ENCODE measurements at places on chromosomes 13 and 19.

- DNase-seq, result no peak
These were observed 80.3 kb downstream of the UFM1 start for GRCh38 chr13:38429916-38430315.

GRCh38 chr19:40005691-40006272 lies 8.9 kb downstream of the ZNF546 start:
- no peak for DNase-seq

- no peak for DNase-seq
These were observed 10.2 kb downstream of the ACTMAP start for GRCh38 chr19:40739871-40740703.

DNA sequence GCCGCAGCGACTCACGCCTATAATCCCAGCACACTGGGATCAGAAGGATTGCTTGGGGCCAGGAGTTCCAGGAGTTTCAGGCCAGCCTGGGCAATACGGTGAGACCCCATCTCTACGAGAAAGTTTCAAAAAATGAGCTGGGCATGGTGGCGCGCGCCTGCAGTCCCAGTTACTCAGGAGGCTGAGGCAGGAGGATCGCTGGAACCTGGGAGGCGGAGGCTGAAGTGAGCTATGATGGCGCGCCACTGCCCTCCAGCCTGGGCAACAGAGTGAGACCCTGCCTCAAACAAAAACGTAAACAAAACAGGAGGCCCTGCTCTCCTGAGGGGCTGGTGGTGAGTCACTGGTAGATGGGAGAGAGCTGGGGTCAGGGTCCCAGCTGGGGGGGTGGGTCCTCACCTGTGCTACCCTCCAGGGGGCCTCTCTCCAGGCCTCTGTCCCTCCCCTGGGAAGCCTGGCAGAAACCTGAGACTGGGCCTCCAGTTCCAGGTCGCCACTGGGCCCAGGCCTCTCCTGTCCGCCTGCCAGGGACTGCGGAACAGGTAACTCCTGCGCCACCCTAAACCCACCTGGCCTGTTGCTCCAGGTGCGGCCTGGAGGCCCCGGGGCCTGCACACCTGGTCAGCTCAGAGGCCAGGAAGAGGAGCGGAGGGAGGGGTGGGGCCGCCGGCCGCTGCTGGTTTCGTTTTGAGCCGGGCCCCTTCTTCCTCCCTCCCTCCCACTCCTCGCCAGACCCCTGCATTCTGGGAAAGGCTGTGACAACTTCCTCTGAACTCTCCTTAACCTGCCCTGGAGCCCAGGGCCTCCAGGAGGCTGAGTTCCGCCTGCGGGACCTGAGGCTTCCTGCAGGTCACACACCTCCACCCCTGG lies 17.2 kb upstream of the ZBTB7A start:
- no peak for DNase-seq

- DNase-seq, result no peak
These were observed 2.9 kb downstream of the RXFP2 start for GRCh38 chr13:31742097-31742734.

DNA sequence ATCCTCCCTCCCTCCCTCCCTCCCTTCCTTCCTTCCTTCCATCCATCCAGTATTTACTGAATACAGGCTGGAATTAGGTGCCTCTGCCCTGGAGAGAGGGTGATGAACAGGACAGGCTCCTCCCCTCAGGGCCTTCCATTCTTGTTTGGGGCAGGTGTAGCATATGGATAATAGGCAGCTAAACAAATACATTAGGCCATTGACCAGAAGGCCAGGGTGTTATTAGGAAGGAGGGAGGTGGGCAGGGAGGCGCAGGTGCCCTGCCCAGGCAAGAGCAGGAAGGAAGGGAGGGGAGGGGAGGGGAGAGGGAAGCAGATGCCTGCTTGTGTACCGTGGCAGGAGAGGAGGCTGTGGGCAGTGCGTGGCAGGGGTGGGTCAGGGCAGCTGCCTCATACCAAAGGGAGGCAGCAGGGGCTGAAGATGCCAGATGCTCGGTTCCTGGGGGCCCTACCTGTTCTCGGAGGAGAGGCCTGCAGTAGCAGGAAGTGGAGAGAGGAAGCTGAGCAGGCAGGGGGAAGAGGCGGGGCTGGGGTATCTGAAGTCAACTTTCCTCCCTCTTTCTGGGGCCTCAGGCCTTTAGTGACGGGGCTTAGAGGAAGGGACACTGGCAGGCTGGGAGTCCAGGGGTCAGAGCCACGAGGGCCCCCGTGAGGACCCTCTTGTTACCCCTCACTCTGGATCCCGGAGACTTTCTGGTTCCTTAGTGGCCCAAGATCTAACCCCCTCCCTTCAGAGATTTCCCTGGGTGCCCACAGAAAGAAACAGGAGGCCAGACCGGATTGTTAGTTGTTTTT lies at the start of gene RINL:
RINL (minus strand) TSS at position 495 of the 794 bp plus-strand sequence. CDS start 1,533 bp downstream, outside the sequence.
- no peak for DNase-seq

DNA sequence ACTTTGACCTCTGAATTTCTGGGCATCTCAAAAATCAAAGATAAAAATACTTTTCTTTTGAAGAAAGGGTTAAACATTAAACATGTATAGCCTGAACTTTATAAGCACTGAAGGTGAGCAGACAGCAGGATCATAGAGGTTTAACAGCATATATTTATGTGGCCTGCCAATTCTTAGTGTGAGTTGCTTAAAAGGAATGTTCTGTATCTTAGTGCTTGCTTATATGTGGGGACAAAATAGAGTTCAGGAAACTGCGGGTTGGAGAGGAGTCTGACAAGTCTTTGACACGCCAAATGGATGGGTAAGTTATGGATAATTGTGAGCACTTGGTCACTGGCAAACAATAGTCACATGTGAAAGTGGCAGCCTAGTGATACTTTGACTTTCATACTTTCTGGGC lies 1419.4 kb upstream of the SPRY2 start:
- no peak for DNase-seq

DNA sequence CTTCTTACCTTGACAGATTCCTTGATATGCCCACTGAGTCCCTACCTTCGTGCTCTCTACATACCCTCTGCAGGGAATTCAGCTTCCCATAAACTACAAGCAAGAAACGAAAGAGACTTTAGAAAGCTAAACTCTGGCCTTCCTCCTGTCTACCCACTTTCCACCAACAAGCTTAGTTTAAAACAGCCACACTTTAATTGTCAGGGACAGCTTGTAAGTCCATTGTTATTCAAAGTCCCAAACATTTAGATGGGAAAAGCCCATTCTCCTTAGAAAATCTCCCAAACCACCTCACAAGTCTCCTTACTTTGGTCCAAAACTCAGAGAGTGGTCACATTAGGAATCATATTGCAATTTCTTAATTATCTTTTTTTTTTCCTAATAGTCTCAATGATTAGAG lies 2695.8 kb downstream of the PCDH9 start:
- DNase-seq, result no peak

DNA sequence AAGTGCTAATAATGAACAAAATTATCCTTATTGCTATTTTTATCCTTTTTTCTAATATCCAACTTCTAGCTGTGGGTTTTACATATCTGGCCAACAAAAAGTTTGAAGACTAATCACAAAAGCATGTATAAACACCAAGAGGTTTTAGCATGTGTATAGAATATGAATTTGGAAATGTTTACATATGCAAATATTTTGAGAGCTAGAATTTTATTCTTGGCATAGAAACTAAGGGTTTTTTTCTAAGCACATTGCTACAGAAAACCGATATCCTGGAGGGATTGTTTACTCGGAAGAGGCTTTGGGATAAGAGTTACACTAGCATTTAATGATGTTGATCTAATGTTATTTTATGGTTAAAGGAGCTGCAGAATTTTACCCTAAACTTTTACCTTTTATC lies 392.1 kb downstream of the EFNB2 start:
- DNase-seq, result no peak

- DNase-seq, result no peak
These were observed 5.7 kb downstream of the MIDN start for GRCh38 chr19:1254081-1254527.

DNA sequence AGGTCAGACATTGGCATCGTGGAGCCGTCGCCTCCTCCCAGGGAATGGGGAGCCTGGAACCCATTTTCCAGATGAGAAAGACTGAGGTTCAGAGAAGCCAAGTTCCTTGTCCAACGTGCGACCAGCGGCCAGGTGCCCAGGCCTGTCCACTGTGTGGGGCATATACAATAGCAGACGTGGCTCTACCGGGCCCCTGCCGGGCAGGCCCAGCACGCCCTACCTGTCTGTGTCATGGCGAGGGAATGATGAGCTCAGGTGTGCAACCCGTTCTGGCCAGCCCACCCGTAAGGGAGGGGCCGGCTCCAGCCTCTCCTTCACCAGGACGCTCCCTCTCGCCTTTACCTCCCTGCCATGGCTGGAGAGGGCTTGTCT lies 837 bp downstream of the GNA15 start:
- no peak for DNase-seq

DNA sequence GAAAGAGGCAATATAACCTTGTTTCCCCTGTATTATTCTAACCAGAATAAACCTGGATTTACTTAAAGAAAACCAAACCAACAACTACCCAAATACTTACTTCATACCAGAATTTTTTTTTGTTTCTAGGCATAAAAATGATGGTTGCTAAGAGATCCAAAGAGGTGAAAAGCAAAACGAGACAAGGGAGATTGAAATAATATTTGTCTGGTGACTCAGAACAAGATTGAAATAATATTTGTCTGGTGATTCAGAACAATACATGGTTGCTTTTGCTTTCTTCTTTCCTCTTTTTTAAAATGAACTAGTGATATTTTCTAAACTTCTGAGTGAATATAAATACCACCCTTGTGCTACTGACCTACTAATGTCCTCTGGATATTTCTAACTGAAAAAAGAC lies 592.9 kb downstream of the KCTD12 start:
- no peak for DNase-seq

DNA sequence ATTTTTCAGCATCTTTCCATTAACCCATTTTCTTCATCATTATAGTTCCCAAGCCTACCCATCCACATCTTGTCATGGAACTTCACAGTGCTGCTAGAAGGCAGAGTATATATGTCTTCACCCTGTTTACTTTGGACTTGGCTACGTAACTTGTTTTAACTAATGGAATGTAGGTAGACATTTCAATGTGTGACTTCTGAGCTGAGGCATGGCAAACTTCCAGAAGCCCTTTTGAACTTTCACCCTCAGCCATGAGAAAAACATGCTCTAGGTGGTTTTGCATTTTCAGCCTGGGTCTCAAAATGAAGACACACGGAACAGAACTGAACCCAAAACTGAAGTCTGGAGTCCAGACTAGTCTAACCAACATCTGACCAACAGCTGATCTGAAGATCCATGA lies 3.2 kb downstream of the TEX30 start:
- no peak for DNase-seq

- no peak for DNase-seq
These were observed 29.1 kb upstream of the TSC22D1 start for GRCh38 chr13:44605275-44605674.

DNA sequence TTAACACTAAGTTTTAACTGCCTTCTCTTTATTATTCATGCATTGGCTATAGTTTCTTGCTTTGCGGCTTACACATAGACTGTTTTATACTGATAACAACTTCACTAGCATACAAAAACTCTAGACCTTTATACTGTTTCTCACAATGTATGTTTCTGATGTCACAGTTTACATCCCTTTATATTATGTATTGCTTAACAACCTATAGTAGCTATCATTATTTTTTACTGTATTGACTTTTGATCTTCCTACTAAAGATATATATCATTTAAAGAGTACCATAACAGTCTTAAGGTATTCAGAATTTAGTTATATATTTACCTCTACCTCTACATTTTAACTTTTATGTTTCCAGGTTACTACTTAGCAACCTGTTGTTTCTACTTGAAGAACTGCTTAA lies 543.3 kb upstream of the ARGLU1 start:
- DNase-seq, result no peak

DNA sequence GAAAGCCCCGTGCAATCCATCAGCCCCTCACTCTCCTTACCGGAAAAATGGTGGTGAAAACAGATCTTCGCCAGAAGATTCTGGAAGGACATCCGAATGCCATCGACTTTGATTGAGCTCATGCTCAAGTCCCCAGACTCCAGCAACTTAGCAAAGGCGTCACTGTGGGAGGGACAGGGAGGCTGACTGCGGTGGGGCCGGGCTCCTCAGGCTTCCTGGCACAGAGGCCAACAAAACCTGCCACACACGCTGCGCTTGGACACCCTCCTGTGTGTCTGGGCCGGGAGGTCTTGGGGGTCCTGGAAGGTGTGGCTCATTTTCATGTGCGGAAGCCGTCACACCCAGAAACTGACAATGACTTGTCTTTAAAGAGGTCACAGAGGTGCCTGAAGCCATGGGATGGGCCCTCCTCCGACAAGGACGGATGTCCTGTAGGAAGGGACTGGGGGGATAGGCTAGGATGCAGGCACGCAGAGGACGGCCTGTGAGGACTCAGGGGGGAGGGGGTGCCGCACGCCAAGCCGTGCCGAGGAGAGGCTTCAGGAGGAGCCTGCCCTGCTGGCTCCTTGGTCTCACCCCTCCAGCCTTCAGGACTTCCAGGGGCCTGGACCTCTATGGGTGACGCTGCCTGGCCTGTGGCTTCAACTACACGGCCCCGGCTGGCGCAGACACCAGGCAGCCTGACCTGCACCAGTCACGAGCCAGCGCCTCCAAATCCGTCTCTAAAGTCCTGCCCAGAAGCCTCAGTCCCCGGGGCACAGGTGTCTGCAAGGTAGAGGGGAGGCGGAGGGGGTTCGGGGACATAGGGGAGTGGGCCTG lies 12.5 kb downstream of the IZUMO4 start:
- DNase-seq, result no peak

DNA sequence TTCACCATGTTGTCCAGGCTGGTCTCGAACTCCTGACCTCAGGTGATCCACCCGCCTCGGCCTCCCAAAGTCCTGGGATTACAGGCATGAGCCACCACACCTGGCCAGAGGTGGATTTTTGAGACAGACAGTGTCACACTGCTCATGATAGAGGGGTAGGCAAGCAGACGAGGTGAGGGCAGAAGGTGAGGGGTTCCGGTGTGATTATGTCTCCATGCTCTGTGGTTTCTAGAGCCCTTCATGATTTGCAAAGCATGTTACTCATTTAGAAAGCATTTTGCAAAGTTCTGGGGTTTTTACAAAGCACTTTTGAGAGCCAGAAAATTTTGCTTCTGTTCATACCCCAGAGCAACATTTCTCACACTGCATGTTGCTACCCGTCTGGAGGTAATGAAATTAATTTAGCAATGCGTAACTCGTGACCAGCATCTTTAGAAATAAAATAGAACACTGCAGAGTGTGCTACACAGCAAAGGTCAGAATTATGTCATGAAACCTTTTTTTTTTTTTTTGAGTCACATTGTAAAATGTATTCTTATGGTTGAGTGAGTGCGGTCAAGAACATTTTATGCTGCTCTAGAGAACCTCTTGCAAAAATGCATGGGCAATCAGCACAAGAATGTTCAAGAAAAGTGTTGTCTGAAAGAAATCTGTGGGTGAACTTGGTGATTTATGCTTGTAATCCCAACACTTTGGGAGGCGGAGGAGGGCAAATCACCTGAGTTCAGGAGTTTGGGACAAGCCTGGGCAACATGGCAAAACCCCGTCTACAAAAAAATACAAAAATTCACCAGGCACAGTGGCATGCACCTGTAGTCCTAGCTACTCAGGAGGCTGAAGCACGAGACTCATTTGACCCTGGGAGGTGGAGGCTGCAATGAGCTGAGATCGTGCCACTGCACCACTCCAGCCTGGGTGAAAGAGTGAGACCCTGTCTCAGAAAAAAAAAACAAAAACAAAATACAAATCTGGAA lies 58.0 kb downstream of the MAP4K1 start:
- no peak for DNase-seq
